Cardiac fibroblast (primary cell): ENCODE measurements at places on chromosomes 4 and X.

DNA sequence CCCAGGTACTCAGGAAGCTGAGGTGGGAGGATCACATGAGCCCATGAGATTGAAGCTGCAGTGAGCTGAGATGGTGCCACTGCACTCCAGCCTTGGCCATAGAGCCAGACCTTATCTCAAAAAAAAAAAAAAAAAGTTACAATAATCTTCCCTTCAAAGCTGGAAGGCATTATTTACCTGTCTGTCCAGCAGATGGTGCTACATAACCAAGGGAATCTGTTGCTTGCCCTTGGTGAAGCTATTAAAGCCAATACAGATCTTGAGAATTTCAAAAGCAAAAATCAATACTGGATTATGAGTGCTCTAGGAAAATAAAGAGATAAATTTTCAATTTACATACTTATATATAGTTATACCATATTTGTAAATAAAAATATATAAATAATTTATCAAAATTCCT, 25.9 kb downstream of the PKD2 start:
- peak; percentile 76 for DNase-seq

GRCh38 chr4:4663028-4663427, 121.2 kb upstream of the STX18 start:
- peak; percentile 53 for DNase-seq

- DNase-seq = peak; percentile 20
These were observed 117.3 kb downstream of the ENPP6 start for GRCh38 chr4:184100297-184100885.

- no peak for DNase-seq
These were observed 48.9 kb downstream of the FNIP2 start for GRCh38 chr4:158817562-158818296.

DNA sequence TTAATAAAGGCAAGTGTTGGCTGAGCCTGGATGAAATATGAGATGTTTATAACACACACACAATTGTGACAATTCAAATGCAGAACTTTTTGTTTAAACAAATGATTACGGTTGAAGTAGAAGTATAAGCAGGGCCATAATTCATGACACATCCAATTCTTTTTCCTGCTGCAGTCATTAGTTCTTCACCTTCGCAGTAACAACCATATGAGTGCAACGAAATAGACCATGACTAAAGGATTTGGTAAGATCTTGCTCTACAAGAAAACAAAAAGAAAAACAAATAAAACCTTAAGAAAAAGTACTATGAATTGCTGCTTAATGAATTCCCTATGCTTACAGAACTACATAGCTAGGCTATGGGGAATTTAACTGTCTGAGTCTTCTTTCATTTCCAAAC, 13.9 kb upstream of the BMPR1B start:
- DNase-seq = no peak

- DNase-seq = peak; percentile 78
These were observed 46.2 kb downstream of the NEK1 start for GRCh38 chr4:169566021-169566818.

GRCh38 chr4:132866616-132867015, 282.5 kb upstream of the PCDH10 start:
- no peak for DNase-seq

DNA sequence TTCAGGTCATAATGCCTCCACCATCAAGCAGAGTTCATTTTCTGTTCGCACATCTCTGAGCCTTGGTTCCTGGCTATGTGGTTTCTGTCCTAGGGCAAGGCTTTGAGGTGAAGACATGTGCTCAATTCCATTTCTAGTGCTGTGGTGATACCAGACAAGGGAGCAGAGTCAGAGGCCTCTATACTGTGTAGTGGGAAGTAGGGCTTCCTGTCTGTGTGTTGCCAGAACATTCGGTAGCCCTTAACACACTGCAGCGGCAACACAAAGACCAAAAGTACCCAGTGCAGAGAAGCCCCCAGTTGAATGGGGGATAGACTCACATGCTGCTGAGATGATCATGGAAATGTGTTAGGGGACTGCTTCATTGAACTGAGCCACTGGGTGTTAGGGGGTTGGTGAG, 56.4 kb downstream of the STARD8 start:
- no peak for DNase-seq

DNA sequence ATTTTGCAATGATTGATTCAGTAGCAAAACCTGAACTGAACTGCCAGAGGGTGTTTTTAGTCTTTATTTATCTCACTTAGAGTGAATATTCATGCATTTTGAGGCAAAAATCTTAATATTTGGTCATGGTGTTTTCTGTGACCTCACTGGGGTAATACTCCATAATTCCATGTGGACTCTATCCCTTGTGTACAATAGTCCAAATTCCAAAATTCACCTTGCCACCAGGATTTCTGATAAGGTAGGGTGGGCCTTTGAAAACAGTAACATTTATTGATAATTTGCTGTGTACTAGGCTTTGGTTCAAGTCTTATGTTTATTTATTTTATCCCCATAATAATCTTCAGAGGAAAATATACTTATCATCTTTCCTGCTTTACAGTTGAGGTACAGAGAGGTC, 68.4 kb upstream of the PDE5A start:
- no peak for DNase-seq
